ENCODE measurements at places on chromosomes 1 and 21. TPM values are rescaled to one million over a fixed set of nuclear protein-coding genes. Genes with fewer than 3 reads are reported as not detected.

- DNase-seq, result no peak
These were observed 17.8 kb upstream of the MYCL start for GRCh38 chr1:39919545-39919944.

HAO2 gene
- not detected for total RNA-seq

AZIN2 gene
- total RNA-seq, result 3.9 TPM

FCGR2B gene
- total RNA-seq, result 68.6 TPM

- no peak for DNase-seq
These were observed 93.9 kb upstream of the CD34 start for GRCh38 chr1:208004851-208005250.

GRCh38 chr1:8021676-8022266, 4.3 kb downstream of the ERRFI1 start:
- no peak for DNase-seq

DNA sequence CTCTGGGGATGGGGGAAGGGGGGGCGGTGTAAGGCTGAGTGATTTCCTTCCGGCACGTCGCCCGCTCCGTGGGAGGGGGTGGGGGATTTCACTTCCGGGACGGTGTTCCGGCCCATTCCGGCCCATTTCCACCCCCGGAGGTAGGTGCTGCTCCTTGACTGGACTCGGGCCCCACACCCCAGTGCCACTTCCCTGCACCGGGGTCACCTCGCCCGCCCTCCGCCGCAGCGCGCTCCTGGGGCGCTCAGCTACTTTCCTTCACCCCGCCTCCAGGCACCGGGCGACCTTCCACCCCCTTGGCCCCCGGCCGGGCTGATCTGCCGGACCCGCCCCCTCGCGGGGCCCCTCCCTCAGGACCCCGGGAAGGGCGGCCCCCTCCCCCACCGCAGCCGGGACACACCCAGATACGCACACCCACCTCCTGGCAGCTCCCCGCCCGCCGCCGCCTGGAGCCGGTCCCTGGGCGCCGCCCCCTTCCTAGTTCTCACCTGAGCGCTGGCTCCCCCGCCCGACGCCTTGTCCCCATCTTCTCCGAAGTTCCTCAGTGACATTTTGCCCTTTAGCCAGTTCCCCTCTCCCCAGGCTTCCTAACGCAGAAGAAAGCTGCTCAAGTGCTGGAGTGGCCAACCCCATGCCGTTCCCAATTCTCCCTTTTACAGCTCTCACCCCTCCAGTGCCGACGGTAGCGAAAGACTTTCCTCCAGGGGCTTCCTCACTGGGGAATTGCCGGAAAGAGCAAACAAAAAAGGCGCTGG, at the start of gene ZBTB37:
Gene ZBTB37 (plus strand): TSS at position 115 of the 755 bp plus-strand sequence. CDS start 1,846 bp downstream, outside the sequence.
- DNase-seq, result peak; percentile 94

KIRREL1 gene
- total RNA-seq, result 102 TPM

HJV gene
- not detected for total RNA-seq

All from aorta (tissue), 5 donors.